Umbilical cord (tissue), 2 donors: ENCODE measurements at places on chromosomes 5 and 9. TPM values are rescaled to one million over a fixed set of nuclear protein-coding genes. Genes with fewer than 3 reads are reported as not detected.

The ADRA1B gene
- total RNA-seq: 0.48 TPM

The GRM6 gene
- total RNA-seq: 0.96 TPM

The DOCK2 gene
- 72.5 TPM for total RNA-seq

The ADRB2 gene
- 3.4 TPM for total RNA-seq

The CDX1 gene
- 2.4 TPM for total RNA-seq

The SHOC1 gene
- total RNA-seq: 3.6 TPM

The ANKDD1B gene
- 6.0 TPM for total RNA-seq

The ADAMTSL2 gene
- 1.2 TPM for total RNA-seq

The OLFML2A gene
- 9.6 TPM for total RNA-seq

The COX7C gene
- 236 TPM for total RNA-seq

The TMEFF1 gene
- not detected for total RNA-seq

The SLC34A3 gene
- not detected for total RNA-seq

The CDC25C gene
- 2.2 TPM for total RNA-seq

The PCDHGA6 gene
- total RNA-seq: 7.2 TPM

The HMGCR gene
- total RNA-seq: 49.6 TPM

The FGD3 gene
- total RNA-seq: 4.8 TPM

The NANS gene
- 42.9 TPM for total RNA-seq

The SV2C gene
- 1.2 TPM for total RNA-seq
